Naive B cell (primary cell): ENCODE measurements at places on chromosomes 2 and 18. TPM values are rescaled to one million over a fixed set of nuclear protein-coding genes. Genes with fewer than 3 reads are reported as not detected.

TUBB8B gene
- polyA plus RNA-seq: 0.23 TPM

GRCh38 chr18:74604774-74605173, 7.1 kb downstream of the ZNF407 start:
- no peak for DNase-seq

GALR1 gene
- not detected for polyA plus RNA-seq

- no peak for DNase-seq
Observed at GRCh38 chr2:184524551-184525382, 73.6 kb upstream of the ZNF804A start.

LRRC30 gene
- polyA plus RNA-seq: not detected

GRCh38 chr2:106030287-106031268, 163.5 kb downstream of the UXS1 start:
- DNase-seq: no peak

- no peak for DNase-seq
Observed at GRCh38 chr2:30713698-30714097, 93.5 kb downstream of the CAPN13 start.

SP110 gene
- polyA plus RNA-seq: 170 TPM

- DNase-seq: no peak
Observed at GRCh38 chr2:237743561-237744269, 54.9 kb upstream of the RBM44 start.

GRCh38 chr18:54805571-54806334, 22.5 kb upstream of the RAB27B start:
- no peak for DNase-seq
